ENCODE measurements at places on chromosomes 4 and X.

DNA sequence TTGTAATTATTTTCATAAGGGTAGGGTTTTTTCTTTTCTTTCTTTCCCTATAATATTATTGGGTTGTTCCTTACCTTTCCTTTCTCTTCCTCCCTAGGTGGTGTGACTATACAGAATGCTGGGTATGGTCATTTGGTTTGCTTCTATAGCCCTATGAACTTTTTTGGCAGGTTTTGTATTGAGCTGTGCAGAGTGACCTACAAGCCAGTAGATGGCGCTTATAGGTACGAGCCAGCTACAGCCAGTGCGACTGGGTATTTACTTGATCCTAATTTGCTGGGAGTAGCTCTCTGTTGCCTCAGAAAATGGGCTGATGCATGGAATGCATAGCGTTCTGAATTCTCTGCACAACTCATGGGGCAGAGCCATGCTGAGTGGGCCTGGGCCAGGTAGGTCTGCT is 423.3 kb downstream of the MAGEE1 start:
- DNase-seq: no peak

GRCh38 chr4:24796620-24797019 is 1.2 kb downstream of the SOD3 start:
- DNase-seq: no peak

- no peak for DNase-seq
These were observed 126.3 kb downstream of the RAP1GDS1 start for GRCh38 chr4:98387345-98388026.

DNA sequence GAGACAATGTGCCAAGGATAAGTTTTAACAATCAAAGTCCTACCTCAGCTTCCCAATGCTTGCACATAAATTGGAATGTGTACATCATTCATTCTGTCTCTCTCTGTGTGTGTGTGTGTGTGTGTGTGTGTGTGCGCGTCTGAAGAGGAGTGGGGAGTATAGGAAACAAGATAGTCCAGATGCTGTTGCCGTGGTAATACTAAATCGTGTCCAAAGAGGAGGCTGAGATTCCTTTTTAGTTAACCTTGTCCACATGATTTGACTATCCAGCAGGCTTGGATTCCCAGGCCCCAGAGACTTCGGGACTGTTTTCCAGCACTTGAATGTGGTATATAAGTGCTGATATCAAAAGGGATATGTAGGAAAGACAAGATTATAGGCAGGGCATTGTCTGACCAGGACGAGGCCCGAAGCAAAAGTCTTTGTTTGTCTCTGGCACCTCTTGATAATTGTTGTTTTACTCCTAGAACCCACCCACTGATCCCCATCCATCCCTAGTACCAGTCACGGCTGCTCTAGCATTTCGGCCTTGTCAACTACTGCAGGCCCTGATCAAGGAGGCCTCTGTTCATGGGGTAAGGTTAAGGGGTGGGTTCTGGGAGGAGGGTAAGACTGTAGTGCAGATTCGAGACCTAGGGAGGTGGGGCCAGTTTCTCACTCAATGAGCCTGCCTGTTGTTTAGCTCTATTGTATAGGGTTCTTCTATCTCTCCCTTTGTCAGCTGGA is 3.9 kb downstream of the PLP1 start:
- peak; percentile 69 for DNase-seq

DNA sequence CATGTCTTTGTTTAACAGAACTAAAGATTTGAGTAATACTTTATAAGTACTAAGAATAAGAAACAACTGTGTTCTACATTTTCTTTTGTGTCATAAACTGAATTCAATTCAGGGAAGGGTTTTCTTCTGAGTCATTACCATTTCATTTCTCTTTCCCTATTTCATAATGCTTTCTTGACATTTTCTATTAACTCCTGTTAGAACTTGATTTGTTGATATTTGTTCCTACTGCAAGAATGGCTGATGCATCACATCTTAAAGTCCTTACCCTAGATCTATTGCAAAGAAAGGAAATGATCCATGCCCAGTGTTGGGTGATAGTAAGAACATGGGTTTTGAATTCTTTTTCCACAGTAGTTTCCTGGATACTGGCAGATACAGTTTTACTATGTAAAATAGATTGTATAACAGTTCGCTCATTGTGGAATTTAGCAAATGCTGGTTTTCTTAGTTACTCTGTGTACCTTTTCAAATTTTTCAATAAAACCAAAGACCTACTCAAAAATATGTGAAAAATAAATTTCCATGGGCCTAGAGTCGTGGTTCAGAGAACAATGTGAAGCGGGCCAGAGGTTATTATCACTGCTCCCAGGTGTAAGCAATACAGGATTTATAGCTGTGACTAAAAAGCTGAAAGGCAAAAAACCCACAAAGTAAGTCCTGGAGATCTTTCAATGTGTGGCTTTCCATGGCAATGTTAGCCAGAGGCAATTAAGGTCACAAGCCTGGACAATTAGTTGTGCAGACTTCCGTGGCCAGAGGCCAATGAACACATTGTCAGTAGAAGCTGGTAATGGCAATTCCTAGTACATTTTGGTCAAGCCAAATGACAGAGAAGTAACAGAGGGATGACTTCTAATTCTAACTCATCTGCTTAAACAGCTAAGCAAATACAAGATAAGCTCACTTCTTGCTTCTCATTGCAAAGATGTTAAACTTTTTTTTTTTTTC is 127.3 kb upstream of the FAT4 start:
- no peak for DNase-seq
